ENCODE measurements at places on chromosomes 6 and 20.

DNA sequence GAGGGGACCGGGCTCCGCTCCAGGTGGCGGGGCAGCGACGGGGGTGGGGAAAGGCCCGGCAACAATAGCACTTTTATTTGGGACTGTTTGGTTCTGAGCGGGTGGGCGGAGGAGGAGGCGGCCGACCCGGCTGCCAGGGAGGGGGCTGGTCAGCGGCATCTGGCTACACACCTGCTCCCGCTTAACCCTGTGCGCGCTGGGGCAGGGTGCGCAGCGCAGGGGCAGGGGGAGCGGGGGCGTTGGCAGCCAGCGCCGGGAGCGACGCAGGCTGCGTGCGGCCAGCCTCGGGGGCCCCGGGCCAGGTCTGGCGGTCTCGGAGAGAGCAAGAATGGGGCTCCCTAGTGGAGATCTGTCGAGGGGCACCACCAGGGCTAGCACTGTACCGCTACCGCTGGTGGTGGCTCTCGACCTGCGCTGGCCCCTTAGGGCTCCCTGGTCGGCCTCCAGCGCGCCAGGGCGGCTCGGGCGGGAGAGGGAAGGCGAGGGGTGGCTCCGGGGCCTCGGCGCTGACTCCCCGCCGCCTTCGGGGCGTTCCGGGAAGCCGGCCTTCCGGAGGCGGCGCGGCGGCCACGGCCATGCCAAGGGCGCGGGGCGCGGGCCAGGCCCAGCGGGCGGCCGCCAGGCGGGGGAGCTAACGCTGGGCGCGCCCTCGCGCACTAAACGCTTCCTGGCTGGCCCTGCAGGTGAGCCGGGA, 92.4 kb downstream of the NCR2 start:
- peak; percentile 29 for DNase-seq

GRCh38 chr20:39150501-39150900, 188.4 kb downstream of the DHX35 start:
- DNase-seq, result no peak

GRCh38 chr20:49234831-49235230, 15.6 kb downstream of the DDX27 start:
- DNase-seq, result no peak

DNA sequence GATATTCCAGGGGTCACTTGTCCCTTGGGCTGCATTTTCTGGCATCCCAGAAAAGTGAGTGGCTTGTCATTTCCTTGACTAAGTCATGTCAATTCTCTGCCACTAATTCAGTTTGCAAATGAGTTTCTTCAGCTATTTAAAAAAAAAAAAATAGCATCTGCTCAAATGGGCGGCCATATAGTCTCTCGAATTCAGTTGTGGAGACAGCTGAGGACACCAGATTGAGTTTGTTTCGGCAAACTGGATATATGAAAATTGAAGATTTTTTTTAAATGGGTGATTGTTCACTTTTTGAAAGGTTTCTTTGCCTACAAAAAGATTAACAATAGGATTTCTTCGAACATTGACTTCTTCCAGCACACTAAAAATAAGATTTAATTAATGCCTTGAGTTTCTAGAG, 96.3 kb upstream of the TIAM2 start:
- no peak for DNase-seq

DNA sequence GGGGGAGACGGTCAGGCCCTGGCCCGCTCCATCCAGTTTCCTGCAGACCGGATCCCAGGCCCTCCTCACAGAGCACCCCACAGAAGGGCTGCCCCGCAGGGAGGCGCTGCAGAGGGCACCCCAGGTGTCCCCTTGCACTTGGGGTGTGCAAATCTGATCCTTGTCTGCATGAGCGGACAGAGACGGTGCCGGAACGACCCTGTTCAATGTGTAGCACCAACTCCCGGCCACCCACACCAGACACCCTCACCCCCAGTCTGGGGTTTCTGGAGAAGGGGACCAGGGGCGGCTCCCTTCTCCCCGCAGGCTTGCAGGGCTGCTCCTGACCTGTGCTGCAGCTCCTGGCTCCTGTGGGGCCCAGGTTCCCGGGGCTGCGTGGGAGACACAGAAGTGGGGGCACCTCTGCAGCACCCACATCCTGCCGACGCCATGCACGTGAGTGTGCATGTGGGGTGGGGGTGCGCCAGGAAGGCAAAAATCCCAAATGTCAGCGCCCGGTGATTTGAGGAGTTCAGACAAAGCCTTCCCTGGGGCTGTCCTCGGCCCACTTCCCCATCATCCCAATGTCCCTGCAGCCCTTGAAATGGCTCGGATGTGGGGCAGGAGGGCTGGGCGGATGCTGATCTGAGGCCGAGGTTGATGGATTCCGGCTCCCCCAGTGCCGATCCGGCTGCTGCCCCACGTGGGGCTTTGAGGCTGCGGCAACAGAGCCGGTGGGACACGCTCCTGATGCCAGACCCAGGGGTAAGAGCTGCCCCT, 85.3 kb upstream of the BHLHE23 start:
- DNase-seq, result no peak

DNA sequence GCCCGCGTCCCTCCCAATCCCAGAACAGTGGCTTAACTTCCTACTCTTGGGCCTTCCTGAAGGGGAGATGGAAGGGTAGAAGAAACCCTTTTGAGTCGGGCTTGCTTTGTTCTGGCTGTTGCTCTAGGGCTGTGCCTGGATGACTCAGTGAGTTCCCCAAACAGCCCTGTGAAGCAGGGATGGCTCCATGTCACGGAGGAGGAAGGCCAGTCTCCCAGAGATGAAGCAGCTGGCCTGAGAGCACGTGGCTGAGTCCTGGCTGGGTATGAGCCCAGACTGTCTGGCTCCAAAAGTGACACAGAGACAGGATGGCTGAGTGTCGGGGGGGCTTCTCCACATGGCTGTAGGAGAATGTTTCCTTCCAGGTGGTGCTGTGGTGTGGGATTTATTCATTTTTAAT, 4.6 kb downstream of the SYTL3 start:
- no peak for DNase-seq

DNA sequence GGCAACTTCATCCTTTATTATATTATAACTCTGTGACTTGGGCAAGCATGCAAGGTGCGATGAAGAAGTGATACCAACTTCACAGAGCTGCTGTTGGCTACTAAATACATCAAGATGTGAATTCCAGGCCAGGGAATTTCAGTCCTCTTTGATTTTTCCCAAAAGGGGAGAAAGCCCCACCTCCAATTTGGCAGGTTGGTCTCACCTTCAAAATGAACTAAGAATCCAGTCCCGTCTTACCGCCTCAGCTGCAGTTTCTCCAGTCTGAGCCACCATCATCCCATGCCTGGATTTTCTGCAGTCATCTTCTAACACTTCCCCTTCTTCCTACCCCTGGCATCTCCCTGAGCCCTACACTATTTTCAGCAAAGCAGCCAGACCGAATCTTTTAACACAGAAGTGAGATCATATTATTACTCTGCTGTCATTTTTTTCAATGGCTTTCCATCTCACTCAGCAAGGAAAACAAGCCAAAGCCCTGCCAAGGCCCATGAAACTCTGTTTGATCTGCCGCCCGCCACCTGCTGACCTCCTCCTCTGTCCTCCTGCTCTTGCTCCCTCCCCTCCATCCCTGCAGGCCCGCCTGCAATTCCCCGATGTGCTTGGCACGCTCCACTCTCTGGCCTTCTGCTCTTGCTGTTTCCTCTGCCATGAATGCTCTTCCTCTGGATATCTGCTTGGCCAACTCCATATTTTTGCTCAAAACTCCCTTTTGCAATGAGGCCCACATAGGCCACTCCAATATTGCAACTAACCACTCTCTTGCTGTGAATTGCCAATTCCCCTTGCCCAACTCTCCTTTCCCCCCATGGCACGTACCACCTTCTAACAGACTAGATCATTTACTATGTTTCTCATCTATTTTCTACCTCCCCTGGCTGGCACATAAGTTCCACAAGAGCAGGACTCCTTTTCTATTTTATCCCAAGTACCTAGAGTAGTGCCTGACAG, 46.0 kb upstream of the TAGAP start:
- DNase-seq, result no peak

All from activated naive CD8-positive, alpha-beta T cell treated with anti-CD3 and anti-CD28 coated beads for 36 hours (primary cell).